ENCODE measurements at places on chromosomes 12 and 14.

DNA sequence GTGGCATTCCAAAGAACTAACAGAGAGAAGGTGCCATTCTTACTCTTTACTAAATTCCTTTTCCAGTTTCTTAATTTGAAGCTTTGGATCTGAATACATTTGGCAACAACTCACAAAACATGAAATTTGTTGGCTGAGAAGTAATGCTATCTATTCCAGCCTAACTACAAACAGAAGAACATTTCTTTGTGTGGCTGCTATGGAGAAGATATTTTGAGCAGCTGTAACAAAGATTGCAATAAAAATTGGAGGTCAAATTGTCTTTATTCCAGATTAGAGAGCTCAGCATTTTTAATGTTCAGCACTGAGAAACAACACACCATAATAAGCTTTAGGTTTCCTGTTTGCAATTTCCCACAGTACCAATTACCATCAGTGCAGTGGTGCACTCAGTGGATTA, 835.8 kb upstream of the FLRT2 start:
- DNase-seq, result no peak

GRCh38 chr14:61593330-61593729, 102.0 kb upstream of the HIF1A start:
- DNase-seq, result no peak

DNA sequence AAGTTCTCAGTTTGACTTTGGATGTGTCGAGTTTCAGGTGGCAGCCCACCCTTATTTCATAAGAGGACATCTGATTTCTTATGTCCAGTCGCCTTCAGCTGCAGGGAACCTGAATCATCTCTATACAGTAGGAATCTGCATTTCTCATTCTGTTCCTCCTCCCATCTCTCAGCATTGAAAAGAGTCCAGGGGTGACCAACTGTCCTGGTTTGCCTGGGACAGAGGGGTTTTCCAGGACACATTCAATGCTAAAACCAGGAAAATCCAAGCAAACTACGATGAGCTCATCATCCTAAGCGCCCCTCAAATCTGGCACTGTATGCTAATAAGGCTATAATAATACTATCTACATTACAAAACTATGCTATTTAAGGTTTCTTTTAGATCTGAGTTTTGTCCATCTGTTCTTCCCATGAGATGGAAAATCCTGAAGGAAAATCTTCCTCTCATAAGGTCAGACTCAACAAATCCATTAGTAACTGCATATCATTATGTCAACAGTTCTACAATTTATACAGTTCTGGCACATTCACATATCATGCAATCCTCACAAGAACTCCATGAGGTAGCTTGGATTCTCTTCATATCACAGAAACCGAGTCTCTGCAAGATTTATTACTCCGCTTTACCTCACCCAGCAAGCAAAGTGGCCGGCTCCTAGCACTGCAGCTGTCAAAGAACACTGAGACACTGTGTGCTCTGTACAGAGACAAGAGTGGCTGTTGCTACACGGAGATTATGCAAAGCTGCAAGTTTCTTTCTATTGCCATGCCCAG, 15.6 kb upstream of the CALM1 start:
- no peak for DNase-seq

- DNase-seq, result no peak
Measured at GRCh38 chr12:58487255-58487654, 433.0 kb downstream of the LRIG3 start.

DNA sequence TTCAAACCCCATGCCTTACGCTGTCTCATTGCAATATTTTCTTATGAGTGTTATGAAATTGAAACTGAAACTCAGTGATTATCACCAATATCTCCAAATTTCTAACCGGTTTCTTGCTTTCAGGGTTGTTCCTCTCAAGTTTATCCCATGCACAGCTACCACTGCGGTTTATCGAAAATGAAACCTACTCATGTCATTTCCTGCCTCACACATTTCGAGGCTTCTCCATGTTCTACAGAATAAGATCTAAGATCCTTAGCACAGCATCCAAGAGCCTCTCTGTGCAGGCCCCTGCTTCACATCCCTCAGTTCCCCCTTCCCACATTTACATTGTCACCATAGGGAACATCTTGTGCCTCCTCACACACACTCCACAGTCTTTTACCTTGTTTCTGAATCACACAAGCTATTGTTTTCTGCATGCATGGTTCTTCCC, 45.5 kb upstream of the FAR2 start:
- DNase-seq, result peak; percentile 71

- DNase-seq, result no peak
Measured at GRCh38 chr12:28367326-28367725, 177.1 kb downstream of the CCDC91 start.

- no peak for DNase-seq
Measured at GRCh38 chr14:64244279-64244678, 49.9 kb downstream of the ESR2 start.

Measured in KBM-7 (cell line).